ENCODE measurements at places on chromosomes 16 and 17.

GRCh38 chr17:79281803-79282202 lies 207.2 kb downstream of the ENGASE start:
- no peak for DNase-seq

GRCh38 chr16:77290451-77291115 lies 91.4 kb downstream of the SYCE1L start:
- no peak for DNase-seq

- DNase-seq = no peak
Measured at GRCh38 chr17:40074871-40075200, 12.1 kb downstream of the THRA start.

DNA sequence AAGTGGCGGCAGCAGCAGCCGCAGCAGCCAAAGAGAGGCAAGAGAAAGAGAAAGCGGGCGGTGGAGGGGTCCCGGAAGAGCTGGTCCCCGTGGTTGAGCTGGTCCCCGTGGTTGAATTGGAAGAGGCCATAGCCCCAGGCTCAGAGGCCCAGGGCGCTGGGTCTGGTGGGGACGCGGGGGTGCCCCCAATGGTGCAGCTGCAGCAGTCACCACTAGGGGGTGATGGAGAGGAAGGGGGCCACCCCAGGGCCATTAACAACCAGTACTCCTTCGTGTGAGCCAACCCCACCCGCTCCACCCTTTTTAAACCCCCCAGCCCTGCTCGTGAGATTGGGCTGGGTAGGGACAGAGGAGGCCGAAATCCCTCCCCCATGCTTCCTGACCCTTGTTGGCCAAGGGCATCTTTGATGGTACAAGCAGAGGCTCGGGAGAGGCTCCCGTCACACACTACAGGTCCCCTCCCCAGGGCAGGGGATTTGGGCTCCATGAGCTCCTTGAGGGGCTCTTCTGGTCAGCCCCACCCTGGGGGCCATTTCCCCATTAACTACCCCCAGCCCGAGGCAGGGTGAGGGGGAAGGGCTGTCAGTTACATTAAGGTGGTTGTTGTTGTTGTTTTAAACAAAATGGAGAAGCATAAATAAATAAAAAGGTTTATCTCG lies 4.6 kb upstream of the ATP2A1 start:
- DNase-seq = no peak

GRCh38 chr16:10150906-10151305 lies 31.3 kb downstream of the GRIN2A start:
- no peak for DNase-seq

- DNase-seq = no peak
Measured at GRCh38 chr16:68091380-68092261, 6.5 kb downstream of the NFATC3 start.

GRCh38 chr17:64998436-64999190 lies 57.9 kb downstream of the GNA13 start:
- DNase-seq = no peak

- DNase-seq = no peak
Measured at GRCh38 chr17:59027750-59028149, 78.9 kb downstream of the TRIM37 start.

GRCh38 chr17:73534209-73534909 lies 109.9 kb downstream of the SDK2 start:
- DNase-seq = no peak

GRCh38 chr17:7484919-7485377 lies 782 bp downstream of the POLR2A start:
- no peak for DNase-seq

DNA sequence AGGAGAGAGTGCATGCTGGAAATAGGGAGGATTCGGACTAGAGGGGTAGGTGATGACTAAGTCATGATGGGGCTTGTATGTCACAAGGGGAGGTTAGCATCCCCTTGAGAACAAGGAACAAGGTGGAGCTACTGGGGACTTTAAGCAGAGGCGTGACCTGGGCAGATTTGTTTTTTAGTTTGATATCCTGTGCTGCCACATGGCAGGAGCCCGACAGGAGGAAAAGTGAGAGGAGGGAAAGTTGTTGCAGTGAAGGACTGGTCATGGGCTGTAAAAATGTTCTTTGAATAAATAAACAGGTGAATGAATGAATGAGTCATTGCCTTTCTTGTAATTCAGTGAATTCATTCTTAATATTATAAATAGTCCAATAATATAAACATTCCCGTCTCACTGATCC lies 365.1 kb upstream of the CDH5 start:
- DNase-seq = no peak

- no peak for DNase-seq
Measured at GRCh38 chr16:79013930-79014660, 586.4 kb downstream of the MAF start.

DNA sequence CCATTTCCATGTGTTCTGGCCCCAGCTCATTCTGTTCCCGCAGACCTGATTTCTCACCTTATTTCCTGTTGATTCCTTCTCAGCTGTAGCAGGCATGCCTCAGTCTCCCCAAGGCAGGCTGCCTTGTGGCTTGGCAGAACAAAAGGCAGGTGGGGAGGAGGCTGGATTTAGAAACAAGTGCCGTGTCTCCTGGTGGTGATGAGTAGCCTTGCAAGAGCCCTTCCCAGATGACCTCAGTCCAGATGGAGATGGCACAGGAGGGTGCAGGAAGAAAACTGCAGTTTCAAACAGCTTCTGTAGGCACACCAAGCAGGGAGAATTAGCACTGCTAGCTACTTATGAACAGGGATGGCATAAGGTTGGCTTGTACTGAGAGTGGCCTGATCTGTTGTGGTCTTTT lies 64.6 kb downstream of the ARHGAP44 start:
- DNase-seq = no peak

GRCh38 chr16:85536411-85537330 lies 76.5 kb upstream of the GSE1 start:
- DNase-seq = no peak

DNA sequence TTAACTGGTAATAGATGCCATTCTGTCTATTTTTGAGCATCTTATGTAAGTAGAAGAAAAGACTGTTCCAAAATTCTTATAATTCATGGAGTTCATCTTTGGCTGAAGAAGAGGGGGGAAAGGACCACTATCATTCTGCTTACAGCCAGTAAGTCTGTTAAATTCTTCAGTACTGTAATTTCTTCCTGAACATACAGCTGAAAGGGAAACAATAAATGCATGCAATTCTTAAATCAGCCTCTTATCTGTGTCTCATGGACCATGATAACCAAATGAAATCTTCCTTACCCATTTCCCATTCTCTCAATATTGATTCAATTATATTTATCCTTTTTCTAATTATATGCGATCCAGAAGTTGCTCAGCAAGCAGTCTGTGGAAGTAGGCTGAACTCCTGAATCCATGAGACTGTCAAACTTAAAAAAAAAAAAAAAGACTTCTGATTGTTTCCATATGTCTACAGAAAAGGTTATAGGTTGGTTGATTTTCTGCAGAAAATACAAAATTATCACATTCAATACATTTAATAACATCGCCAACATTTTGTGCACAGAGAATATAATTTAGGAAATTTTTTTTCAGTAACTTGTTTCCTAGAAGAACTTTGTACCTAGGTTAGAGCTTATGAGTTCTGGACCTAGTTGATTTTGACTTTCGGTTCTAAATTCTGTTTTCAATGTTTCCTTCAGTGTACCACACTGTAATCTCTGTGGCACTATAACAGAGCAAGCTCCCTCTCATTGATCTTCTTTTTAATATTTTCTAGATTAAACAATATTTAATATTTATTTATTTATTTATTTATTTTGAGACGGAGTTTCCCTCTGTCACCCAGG lies 1.2 kb upstream of the ABCA9 start:
- DNase-seq = no peak

DNA sequence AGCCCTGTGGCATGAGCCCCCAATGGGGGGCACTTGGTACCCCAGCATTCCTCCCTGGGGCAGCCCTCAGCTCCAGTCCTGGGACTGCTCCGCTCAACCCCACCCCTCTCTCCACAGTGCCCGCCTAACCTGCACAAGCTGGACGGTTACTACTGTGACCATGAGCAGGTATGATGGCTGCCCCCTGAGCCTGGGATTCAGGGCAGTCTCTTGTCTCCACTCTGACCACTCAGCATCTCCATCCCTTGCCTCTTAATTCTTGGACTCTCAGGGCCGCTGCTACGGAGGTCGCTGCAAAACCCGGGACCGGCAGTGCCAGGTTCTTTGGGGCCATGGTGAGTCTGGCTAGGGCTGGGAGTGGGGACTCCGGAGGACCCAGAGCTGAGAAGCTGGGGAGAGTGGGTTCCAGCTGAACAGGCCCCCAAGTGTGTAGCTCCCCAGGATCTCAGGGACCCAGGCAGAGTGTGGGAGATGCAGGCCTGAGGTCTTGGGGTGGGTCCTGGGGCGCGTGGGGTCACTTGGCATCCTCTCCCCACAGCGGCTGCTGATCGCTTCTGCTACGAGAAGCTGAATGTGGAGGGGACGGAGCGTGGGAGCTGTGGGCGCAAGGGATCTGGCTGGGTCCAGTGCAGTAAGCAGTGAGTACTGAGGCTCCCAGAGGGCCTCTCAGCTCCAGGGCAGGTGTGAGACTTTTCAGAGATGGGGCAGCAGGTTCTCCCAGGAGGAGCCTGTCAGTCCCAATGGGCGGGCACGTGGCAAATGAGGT lies 18.0 kb downstream of the ADAM11 start:
- DNase-seq = no peak

GRCh38 chr17:42878123-42878880 lies 22.3 kb upstream of the G6PC1 start:
- DNase-seq = no peak

GRCh38 chr16:787321-787966 lies 737 bp downstream of the RPUSD1 start:
- no peak for DNase-seq

GRCh38 chr16:85148931-85149330 lies 36.7 kb upstream of the CIBAR2 start:
- no peak for DNase-seq

DNA sequence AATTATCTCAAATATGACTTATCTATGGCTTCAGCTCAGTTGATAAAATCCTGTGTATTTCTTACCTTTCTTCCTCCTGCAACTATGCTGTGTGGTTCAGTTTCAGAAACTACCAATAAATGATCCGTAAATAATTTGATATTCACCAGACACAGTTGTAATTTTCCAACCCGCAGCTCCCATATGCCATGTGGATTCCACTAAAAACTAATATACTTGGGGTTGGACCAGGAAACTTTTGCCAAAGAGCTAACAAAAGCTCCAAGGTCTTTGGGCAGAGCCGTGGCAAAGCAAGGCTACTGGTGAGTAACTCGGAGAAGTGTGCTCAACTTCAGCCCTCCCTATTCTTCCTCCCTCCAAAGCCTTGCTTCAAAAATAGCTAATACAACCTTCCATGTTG lies 2.3 kb upstream of the CHST6 start:
- DNase-seq = no peak

DNA sequence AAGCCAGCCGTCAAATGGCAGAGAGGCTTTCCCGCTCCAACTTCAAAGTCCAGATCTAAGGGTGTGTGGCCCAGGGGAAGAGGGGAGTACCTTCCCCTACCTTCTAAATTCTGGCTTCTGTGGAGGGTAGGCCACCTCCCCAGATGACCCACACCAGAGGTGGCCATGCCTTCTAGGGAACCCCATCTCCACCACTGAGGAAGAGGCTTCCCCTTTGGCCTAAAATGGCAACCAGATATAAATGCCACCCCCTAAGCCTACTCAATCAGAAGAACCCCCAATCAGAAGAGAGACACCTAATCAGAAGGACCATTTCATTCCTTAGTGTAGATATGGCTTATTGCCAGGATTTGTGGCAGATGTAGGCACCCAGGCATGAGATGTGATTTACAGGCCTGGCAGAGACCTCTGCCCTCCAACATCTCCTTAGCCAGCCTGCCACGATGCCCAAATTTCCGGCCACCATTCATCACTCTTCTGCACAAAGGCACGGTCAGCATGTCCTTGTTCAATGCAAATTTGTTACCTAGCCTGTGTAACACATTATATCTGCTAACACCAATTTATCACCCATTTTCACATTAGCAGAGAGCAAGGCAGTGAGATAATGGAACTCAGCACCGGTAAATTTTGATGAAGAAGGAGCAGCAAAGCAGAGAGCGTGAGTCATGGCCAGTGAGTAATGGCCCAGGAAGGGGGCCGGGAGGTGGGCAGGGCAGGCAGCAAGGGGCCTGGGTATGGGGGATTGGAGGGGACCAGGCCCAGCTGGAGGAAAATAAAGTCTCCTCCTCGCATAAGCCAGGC lies 1.2 kb upstream of the MGAT5B start:
- no peak for DNase-seq

GRCh38 chr16:54400261-54400660 lies 113.7 kb upstream of the IRX3 start:
- DNase-seq = no peak

GRCh38 chr17:65389426-65389825 lies 172.0 kb downstream of the AXIN2 start:
- no peak for DNase-seq

DNA sequence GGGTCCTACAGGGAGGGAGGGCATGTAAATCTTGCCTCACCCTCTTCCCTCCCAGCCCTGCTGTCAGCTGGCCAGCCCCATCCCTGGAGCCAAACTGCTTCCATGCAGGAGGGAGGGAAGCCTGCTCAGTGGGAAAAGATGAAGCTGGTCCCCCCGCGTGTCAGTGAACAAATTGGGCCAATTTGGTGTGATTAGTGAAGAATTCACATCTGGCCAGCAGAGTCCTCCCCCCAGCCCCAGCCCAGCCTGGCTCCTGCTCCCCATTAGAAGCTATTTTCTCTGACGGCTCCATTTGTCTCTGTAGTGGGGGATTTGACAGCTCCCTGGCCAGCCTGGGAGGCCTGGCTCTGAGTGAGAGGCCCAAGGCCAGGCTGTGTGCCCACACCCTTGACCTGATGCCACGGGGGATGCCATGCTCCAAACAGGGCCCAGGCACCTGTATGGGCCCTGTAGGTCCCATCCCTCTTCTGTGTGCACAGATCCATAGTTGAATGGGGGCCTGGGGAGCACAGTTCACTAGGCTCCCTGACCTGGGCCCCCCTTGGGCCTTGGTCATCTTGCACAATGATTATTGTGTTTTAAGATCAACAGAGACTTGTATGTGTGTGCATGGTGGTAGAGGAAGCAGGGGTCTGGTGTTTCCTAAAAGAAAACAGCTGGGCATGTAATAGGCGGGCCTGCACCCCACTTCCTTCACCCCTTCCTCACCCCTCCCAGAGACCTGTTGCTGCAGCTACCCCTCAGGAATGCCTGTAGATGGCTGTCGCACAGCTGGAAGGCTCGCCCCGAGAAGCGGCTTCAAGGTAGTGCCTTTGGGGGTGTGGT lies 50.7 kb upstream of the TAC4 start:
- DNase-seq = no peak

DNA sequence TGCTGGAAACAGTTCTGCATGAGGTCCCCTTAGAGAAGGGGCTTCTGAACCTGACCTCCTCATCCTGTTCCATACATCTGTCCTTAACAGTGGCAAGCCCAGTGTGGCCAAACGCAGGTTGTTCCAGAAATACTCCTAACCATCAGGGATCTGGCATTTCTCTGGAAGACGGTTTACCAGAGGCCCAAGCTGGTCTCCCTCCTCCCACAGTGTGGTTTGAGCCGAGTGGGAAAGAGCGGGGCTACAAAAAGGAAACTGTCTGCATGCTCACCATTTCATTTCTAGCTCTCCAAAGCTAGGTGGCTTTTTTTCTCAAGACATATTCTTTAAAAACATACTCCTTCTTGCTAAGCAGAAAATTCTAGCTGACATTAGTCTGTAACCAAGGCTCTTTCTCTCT lies 6.0 kb downstream of the MXRA7 start:
- no peak for DNase-seq

- DNase-seq = no peak
Measured at GRCh38 chr16:53087101-53087500, 32.3 kb downstream of the CHD9 start.
